ENCODE measurements at places on chromosomes 7 and 10. TPM values are rescaled to one million over a fixed set of nuclear protein-coding genes. Genes with fewer than 3 reads are reported as not detected.

CPA5 gene
- total RNA-seq: not detected

IKZF1 gene
- total RNA-seq: 8.5 TPM

ADAMTS14 gene
- not detected for total RNA-seq

GPR158 gene
- 0.50 TPM for total RNA-seq

MLXIPL gene
- 10.9 TPM for total RNA-seq

ZNF503 gene
- total RNA-seq: 21.2 TPM

COL28A1 gene
- 23.7 TPM for total RNA-seq

PDK4 gene
- 467 TPM for total RNA-seq

SPDYE11 gene
- not detected for total RNA-seq

CPXM2 gene
- total RNA-seq: 150 TPM

TPST1 gene
- 13.6 TPM for total RNA-seq

GRCh38 chr10:36474456-36474855 lies 650.9 kb upstream of the ANKRD30A start:
- DNase-seq: no peak

DNA sequence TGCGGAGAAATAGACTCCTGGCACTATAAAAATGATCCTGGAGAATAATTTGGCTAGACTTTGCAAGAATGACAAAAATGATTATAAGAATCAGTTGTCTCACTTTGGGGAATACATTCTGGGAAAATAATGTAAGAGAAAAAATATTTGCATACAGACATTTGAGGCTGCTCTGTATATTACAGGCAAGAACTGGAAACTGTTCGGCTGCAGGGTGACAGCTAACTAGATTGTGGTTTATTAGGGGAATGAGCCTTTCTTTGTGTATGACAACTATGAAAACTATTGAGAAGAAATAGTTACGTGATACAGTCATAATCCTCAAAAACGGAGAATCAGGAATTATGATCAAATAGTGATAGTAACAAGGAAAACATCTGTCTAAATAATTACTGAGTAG lies 8.6 kb downstream of the TRIM56 start:
- DNase-seq: no peak

DNA sequence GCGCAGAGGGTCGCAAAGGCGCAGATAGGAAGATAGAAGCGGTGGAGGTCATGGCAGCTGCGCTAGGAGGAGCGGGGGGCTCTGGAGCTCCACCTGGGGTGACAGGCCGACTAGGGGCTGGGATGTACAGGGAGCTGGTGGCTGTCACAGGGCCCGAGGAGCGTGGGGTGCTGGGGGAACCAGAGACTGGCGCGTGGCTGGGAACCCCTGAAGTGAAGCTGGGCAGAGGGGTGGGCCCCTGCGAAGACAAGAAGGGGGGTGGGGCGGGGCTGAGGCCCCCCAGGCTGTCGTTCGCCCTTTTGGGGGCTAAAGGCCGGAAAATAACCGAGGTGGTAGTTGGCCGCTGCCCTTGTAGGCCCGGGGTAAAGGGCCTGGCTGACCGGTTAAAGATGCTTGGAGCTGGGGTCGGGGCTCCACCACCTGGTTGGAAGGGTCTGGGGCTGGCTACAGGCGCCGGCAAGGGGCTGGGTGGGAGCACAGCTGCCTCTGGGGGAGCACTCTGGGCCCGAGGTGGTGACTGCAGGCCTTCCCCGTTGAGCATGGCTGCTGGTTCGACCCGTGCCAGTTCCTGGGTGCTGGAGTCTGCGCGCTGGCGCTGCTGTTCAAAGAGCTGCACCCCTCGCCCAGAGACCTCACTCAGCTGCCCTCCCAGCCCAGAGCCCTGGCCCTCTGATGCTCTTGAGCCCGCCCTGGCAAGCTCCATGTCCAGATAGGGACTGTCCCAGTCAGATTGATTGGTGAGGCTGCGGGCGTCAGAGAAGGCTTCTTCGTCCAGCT lies 6.8 kb upstream of the MYOZ1 start:
- DNase-seq: no peak

GRCh38 chr7:17916786-17917185 lies 23.5 kb downstream of the SNX13 start:
- DNase-seq: no peak

- peak; percentile 74 for DNase-seq
Measured at GRCh38 chr7:32378988-32379387, 111.2 kb downstream of the LSM5 start.

- DNase-seq: no peak
Measured at GRCh38 chr7:141200191-141201108, 126.6 kb downstream of the TMEM178B start.

GRCh38 chr7:44309271-44310091 lies 15.9 kb downstream of the CAMK2B start:
- DNase-seq: peak; percentile 91

GRCh38 chr7:875051-875450 lies 1.3 kb upstream of the GET4 start:
- DNase-seq: no peak

DNA sequence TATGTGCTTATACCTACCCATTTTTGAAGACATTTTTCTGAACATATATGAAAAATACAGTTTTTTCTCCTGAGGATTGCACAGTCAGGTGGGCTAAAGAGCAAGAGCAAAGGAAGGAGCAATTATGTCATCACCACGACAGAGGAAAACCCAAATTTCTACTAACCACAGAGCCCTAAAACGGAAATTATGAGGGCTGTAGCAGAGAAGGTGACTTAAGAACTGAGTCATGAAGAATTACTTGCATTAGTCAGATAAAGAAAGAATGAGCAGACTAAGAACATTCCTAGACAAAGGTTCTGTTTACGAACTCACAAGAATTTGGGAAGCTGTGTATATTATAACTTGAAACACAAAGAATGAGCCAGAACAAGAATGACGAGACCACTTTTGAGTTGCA lies 974.4 kb downstream of the NXPH1 start:
- DNase-seq: no peak

DNA sequence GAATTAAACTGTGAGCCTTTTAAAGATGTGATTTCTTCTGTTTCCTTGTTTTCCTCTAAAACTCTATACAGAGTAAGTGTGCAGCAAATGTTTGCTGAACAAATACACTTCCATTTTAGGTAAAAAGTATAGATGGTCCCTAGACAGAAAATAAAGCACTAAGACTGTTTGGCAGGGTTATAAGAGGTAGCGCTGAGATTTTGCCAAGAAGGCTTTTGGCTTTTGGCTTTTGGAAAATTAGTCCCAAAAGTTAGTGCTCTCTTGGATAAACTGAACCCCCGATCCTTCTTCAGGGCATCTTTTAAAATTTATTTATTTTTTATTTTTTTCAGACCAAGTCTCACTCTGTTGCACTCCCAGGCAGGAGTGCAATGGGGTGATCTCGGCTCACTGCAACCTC lies 175.7 kb upstream of the NRP1 start:
- no peak for DNase-seq

- no peak for DNase-seq
Measured at GRCh38 chr7:3916146-3916545, 615.1 kb downstream of the SDK1 start.

- no peak for DNase-seq
Measured at GRCh38 chr10:20658158-20658557, 239.0 kb downstream of the NEBL start.

DNA sequence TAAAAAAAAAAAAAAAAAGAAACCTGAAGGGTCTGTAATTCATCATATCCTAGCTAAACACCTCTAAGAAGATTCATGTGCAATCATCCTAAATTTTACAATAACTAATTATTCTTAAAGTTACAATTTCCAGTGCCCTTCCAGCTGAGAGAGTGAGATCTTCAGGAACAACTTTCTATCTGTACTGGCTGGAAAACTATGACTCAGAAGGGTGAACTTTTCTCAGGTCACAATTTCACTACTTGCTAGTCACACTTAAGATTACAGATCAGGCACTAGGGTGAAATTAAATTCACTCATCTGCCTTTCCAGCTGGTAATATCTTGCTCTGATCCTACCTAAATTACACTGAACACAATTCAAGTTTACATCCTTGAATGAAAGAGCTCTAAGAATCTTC lies 158.8 kb downstream of the ANK3 start:
- DNase-seq: no peak

- DNase-seq: no peak
Measured at GRCh38 chr10:119634219-119634544, 17.0 kb upstream of the BAG3 start.

- no peak for DNase-seq
Measured at GRCh38 chr10:19653931-19654330, 162.3 kb upstream of the PLXDC2 start.

DNA sequence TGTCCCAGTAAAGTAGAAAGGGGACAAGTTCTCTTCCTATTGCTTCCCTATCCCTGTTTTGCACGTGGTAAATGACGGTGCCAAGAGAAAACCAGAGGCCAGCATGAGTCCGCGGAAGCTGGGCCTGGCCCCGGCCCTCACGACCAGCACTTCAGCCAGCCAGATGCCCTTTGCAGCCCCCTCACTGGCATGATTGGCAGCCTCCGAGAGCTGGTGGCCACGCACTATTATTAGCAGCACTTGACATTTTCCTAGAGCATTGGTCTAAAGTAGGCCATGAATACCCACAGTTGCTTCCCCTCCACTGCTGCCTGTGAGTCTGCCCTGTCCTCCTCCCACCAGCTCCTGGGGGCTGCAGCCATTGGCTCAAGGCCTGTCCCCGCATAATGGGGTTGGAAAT lies 369.1 kb downstream of the PLXNA4 start:
- no peak for DNase-seq

GRCh38 chr10:11212288-11213085 lies 194.8 kb downstream of the CELF2 start:
- DNase-seq: no peak

DNA sequence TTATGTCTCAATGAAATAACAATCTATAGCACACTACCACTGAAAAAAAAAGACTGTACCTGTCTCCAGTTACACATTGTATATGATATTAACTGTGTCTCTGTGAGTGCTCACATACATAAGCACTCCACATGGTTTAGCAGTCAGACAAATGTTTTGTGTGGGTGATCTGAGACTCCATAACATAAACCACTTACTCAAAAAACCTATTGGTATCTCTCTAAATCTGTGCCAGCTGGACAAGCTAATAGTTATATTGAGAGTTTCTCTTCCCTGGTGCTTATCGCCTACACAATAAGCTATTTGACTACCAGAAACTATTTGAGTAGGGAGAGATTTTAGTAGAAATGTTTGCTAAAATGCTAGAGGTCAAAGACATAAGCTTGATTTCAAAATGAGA lies 190.1 kb upstream of the AGR3 start:
- DNase-seq: no peak

GRCh38 chr10:1517684-1518083 lies 219.6 kb downstream of the ADARB2 start:
- no peak for DNase-seq

- DNase-seq: no peak
Measured at GRCh38 chr10:13470270-13470669, 58.5 kb downstream of the BEND7 start.

DNA sequence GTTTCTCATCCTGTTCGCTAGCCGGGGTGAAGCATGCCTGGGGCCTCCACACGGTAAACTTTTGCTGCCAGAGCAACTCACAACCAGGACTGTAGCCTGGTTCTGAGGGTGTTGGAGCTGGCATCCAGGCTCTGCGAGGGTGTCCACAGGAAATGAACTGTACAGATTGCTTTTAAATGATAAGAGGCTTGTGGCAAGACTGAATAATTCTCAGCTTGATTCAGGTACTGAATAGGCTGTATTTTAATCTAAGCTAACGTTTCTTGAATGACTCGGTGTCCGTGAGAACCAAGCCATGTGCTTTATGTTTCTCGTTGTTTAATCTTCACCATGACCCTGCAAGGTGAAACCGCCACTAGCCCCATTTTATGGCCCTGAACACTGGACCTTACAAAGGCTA lies 49.3 kb downstream of the EEPD1 start:
- DNase-seq: no peak

GRCh38 chr10:63027531-63027930 lies 105.6 kb upstream of the NRBF2 start:
- DNase-seq: no peak

- DNase-seq: no peak
Measured at GRCh38 chr10:96244354-96244753, 27.0 kb downstream of the BLNK start.

- DNase-seq: no peak
Measured at GRCh38 chr7:97118306-97118917, 914 bp downstream of the SDHAF3 start.

- no peak for DNase-seq
Measured at GRCh38 chr7:150385302-150385723, 6.2 kb downstream of the ZNF775 start.

DNA sequence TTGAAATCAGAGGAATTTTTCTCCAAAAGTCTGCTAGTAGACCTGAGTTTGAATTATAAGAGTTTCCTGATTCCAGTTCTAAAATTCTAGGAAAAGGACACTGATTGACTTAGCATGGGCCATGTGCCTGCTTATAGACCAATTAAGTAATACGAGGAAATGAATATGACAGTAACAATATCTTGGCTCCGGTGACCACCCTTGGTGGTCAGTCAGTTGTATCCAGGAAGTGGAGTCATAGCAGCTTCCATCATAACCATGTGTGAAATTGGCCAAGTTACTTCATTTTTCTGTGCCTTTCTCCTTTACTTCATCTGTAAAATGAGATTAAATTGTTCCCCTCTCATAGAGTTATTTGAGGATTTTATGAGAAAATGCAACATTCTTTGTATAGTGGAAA lies 66.9 kb downstream of the MTPAP start:
- DNase-seq: no peak

DNA sequence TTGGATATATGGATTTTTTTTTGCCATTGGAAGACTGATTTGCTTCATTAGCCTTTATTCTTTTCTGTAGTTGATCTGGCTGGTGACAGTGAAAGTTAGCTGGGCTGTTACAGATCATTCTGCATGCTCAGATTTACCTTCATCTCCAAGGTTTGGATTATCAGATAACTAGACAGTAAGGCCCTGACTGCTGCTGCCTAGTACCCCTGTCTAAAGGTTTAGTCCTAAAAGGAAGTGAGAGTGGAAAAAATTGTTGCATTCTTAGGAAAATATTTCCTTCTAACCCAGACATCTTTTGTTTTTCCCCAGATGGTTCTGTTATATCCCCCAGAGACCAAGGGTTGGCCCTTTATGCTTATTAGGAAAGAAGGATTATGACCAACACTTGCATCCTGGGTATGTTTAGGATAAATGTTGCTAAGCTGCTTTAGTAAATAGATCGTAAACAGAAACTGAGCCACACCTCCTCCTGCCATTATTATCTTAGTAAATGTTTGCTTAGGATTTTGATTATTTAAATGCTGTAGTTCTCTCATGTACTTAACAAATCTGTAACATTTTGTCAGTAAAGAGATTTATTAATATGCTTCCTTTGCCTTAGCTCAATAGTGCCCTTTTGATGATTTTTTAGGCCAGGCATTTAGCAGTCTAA lies 44.4 kb downstream of the MCU start:
- no peak for DNase-seq

All from esophagus muscularis mucosa (tissue), 4 donors.